ENCODE measurements at places on chromosomes 11 and 22.

DNA sequence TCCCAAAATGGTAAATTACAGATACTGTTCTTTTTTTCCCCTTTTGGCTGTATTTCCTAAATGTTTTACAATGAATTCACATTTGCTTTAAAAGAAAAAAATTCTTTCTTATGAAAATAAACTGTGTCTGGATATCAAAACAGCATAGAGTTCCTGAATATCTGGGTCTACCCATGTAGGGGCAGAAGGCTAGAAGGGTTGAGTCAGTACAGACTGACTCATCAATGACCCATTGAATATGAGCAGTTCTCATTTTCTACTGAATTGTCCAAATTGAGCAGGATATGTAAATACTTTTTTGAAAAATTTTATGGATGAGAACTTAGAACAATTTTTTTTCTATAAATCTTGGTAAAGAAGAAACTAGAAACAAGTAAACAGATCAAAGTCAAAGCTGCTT is 16.3 kb upstream of the C11orf87 start:
- no peak for DNase-seq

DNA sequence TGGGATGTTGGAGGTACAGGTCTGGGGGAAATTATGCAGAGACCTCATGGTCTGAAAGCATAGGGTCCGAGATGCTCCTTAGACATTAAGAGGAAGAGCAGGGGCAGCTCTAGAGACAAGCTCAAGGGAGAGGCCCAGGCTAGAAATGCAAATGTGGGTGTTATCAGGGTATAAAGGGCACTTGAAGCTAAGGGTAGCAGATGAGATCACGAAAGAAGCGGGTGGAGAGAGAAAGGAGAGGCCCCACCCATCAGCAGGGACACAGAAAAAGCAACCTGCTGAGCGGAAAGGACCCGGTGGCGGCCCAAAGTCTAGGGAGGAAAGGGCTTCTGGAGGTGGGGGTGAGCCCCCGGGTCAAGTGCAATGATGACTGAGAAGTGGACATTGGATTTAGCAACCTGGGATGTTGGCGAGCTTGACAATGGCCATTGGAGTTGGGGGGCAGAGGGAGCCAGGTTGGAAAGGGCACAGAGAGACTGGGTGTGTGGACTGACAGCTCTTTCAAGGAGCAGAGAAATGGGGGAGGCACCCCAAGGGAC is 8.9 kb downstream of the TMPRSS6 start:
- DNase-seq: no peak

DNA sequence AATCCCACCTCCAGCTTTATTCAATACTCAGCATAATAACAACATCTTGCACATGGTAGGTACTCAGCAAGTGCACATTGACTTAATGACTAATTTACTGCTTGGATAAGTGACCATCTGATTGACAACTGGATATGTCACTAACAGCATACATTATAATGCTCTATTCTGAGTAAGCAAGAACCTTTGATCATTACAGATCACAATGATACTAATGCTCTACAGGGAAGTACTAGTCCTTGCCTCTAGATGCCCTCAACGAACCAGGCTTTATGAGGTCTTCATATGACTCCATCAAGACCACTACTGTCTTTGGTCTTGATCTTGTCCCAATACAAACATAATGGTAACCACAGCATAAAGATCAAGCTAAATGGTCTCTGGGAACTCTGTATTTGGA is 167.6 kb upstream of the MTMR2 start:
- no peak for DNase-seq

DNA sequence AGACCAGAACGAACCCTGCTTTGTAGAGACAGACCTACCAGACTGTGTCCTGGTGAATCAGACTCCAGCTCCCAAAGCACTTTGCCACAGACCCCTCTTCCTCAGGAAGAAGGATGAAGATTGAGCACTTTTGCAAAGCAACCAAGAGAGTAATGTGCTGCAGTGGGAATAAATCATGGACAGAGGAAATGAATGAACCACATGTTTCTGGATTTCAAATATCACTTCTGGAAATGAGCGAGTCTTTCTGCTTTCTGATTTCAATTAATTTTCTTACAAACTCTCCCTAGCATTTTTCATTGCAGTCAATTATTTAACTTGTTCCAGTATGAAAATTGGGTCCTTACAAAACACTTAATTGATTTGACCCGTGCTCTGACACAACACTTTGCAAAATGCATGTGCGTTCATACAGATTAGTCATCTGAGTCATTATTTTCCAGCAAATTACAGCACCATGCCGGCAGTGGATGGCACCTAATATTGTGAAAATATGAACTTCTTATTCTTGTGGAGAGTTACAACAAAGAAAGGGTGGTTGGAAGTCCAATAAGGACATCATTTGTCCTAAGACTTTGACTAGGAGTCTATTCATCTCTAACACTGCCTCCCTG is 315.9 kb upstream of the CCDC90B start:
- DNase-seq: no peak

GRCh38 chr22:21022507-21022906 is 7.5 kb downstream of the P2RX6 start:
- DNase-seq: no peak
